Stimulated activated CD4-positive, alpha-beta T cell treated with anti-CD3 and anti-CD28 coated beads, Interleukin-15, amount 100 ng/mL, for 1 hour (primary cell): ENCODE measurements at places on chromosomes 5 and 9.

GRCh38 chr9:14517154-14517906, 175.9 kb downstream of the ZDHHC21 start:
- no peak for DNase-seq

GRCh38 chr9:78892182-78892581, 595.3 kb downstream of the PSAT1 start:
- DNase-seq, result no peak

DNA sequence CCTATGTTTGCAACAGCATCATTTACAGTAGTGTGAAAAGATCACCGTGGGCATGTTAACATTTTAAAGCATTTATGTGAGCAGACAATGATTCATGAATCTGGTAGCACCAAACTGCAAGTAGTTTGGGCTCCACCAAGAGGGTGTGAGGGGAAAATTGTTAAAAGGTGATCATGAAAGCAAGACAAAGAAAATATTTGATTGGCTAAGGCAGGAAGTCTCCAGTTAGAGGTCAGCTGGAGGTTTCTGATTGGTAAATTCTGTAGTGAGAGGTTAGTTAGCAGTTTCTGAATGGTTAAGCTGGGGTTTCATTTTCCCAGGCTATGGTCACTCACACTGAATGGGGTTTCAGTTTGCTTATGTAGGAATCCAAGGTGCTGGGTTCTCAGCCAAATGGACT, 13.5 kb upstream of the DRD1 start:
- no peak for DNase-seq

DNA sequence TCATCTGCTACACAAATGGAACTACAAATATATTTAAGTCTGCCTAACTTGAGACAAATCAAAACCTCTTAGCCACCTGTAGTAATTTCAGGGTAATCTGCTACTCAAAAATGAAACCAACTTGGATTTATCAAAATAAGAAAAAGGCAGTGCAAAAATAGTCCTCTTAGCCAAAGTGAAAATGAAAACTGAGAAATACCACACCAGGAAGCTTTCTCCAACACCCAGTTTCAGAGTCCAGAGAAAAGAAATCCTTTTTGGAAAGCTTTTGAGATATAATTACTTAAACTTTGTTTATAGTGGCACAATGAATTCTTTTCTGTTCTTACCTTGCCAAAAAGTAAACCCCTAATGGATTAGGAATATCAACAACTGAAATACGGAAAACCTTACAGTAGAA, 990.4 kb downstream of the EFNA5 start:
- DNase-seq, result no peak

DNA sequence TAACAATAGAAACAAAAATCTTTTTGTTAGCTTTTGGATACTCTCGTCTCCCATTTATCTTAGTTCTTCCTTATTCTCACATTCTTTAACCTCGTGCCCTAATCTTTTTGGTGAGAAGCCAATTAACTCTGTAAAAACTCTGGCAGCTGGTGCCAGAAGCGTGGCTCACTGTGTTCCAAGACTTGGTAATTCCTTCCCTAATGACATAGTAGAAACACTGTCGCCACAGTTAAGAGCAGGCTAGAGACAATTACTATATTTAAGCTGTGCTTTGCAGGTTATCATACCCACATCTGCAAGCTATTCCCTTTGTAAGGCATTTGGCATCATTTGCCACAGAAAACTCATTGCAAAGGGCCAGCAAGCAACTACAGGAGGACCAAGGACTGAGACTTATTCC, 160.9 kb upstream of the PIK3R1 start:
- DNase-seq, result no peak

GRCh38 chr5:146313027-146313426, 25.6 kb upstream of the POU4F3 start:
- DNase-seq, result no peak

DNA sequence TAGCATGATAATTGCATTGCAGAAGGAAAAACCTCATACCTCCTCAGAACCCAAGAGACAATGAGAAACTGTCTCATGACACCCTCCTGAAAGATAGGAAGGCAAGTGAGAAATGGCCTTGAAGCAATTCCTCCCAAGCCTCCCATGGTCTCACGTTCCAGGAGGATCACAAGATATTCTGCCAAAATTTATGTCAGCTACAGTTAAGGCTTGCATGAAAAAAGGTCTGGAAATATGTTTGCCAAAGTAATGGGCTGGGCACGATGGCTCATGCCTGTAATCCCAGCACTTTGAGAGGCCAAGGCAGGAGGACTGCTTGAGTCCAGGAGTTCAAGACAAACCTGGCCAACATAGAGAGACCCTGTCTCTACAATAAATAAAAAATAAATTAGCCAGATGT, 12.6 kb upstream of the HOMER1 start:
- DNase-seq, result no peak

DNA sequence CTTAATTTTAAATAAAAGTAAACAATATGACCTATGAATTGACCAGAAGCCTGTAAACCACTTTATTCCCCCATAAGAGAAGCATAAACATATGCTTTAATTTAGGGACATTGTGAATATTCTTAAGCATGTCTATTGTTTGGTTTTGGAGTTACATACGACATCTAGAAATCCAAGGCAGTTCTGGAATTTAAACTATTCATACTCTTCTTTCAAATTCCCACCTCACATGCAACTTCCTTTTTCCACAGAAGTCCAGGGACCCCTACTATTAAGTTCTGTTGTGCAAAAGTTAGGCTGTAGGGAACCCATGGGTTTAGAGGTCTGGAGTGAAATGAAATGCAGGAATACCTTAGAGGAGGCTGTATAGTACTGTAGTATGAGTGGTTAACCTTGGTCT, 2.1 kb downstream of the RIC1 start:
- DNase-seq, result no peak

GRCh38 chr9:76624391-76625048, 139.7 kb upstream of the PCA3 start:
- no peak for DNase-seq

DNA sequence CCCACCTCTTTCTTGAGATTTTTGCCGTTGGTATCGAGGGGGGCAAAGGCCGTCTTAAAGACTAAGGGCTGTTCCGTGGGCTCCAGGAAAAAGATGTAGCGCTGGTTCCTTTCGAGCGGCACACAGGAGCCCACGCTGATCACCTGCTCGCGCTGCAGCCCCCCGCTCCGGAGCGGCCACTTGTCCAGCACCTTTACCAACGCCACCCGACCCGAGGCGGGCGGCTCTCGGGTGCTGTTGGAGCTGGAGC, 781 bp downstream of the NRG2 start:
- no peak for DNase-seq

- DNase-seq, result no peak
Observed at GRCh38 chr9:37921546-37922300, 17.8 kb upstream of the SLC25A51 start.

GRCh38 chr9:33165263-33166151, 1.6 kb downstream of the B4GALT1 start:
- DNase-seq, result no peak

- DNase-seq, result no peak
Observed at GRCh38 chr5:32827981-32828380, 116.9 kb downstream of the NPR3 start.
